ENCODE measurements at places on chromosomes 6 and 20. TPM values are rescaled to one million over a fixed set of nuclear protein-coding genes. Genes with fewer than 3 reads are reported as not detected.

NXT1 gene
- total RNA-seq: 35.8 TPM

PHACTR1 gene
- total RNA-seq: not detected

EDN3 gene
- total RNA-seq: 0.09 TPM

HLA-E gene
- total RNA-seq: 493 TPM

RRAGD gene
- total RNA-seq: 19.7 TPM

SEC63 gene
- total RNA-seq: 90.7 TPM
